ENCODE measurements at places on chromosomes 13 and 19.

GRCh38 chr13:25619897-25620296 is 248.1 kb downstream of the ATP8A2 start:
- DNase-seq: no peak

- no peak for DNase-seq
Observed at GRCh38 chr13:22800526-22801401, 380.0 kb upstream of the SGCG start.

DNA sequence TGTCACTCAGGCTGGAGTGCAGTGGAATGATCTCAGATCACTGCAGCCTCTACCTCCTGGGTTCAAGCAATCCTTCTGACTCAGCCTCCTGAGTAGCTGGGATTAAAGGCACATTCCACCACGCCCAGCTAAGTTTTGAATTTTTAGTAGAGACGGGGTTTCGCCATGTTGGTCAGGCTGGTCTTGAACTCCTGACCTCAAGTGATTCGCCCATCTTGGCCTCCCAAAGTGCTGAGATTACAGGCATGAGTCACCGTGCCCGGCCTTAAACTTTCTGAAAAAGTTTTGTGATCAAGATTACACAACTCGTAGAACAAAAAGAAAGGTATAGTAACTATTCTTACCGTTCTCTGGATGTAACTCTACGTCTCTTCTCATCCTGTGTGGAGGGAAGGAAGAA is 21.2 kb downstream of the DNMT1 start:
- DNase-seq: no peak

GRCh38 chr13:65613004-65613403 is 1617.1 kb downstream of the PCDH9 start:
- no peak for DNase-seq

DNA sequence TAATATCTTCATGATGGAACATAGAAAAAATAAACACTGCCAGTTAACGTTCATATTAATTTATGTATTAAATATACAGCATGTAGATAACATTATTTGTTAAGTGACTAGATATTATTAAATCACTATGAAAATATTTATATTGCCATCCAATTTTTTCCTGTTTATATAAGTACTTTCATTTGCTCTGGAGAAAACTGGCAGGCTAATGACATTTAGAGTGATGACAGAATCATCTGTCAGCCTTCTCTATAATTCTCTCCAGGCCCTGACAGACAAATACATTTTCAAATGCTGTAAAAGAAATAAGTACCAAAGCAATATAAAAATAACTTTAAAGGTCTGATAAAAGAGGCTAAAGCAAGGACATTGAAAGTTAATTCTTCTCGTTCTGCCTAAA is 2556.7 kb upstream of the PCDH20 start:
- no peak for DNase-seq

DNA sequence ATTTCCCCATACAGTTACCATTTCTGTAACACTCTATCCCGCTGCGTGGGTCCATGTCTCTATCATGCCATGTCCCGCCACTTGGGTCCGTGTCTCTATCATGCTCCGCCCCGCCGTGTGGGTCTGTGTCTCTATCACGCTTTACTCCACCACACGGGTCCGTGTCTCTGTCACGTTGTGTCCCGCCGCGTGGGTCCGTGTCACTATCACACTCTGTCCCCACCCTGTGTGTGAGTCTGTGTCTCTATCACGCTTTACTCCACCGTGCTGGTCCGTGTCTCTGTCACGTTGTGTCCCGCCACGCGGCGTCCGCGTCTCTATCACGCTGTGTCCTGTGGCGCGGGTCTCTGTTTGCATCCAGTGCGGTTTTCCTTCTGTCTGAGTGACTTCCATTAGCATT is 11.6 kb downstream of the ADPRHL1 start:
- no peak for DNase-seq

- DNase-seq: no peak
Observed at GRCh38 chr19:35334144-35334753, 5.3 kb downstream of the CD22 start.

GRCh38 chr13:113887700-113888201 is 23.9 kb upstream of the GAS6 start:
- DNase-seq: no peak

Data from stimulated activated CD4-positive, alpha-beta T cell treated with anti-CD3 and anti-CD28 coated beads, TNF-alpha, amount 100 ng/mL, for 4 hours (primary cell).